Activated CD8-positive, alpha-beta memory T cell treated with anti-CD3 and anti-CD28 coated beads for 1 hour (primary cell): ENCODE measurements at places on chromosomes 7 and 10.

DNA sequence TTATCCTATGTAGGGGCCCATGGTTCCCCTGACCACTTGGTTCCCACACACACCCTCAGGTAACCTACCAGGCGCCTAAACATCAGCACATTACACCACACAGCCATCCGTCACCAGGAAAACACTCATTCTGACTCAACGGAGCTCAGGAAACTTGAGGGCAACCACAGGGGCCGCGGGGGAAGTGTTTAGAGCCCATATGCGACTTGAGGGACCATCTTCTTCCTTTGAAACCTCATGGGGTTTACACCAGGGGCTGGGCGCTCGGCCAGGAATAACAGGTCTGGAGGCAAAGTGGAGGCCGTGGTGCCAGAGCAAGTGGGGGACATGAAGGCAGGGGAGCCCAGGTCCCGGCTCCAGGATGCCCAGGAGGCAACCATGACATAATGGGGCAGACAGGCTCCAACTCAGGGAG lies 1.5 kb downstream of the STX1A start:
- peak; percentile 57 for DNase-seq

GRCh38 chr10:86411281-86411841 lies 44.8 kb upstream of the GRID1 start:
- DNase-seq: no peak

GRCh38 chr10:132593389-132593788 lies 55.8 kb downstream of the INPP5A start:
- no peak for DNase-seq

- no peak for DNase-seq
These were observed 612.6 kb upstream of the FOXK1 start for GRCh38 chr7:4069268-4070095.

- DNase-seq: no peak
These were observed 129.6 kb downstream of the TNS3 start for GRCh38 chr7:47452295-47452694.

GRCh38 chr10:51709324-51709972 lies 10.1 kb upstream of the CSTF2T start:
- no peak for DNase-seq

DNA sequence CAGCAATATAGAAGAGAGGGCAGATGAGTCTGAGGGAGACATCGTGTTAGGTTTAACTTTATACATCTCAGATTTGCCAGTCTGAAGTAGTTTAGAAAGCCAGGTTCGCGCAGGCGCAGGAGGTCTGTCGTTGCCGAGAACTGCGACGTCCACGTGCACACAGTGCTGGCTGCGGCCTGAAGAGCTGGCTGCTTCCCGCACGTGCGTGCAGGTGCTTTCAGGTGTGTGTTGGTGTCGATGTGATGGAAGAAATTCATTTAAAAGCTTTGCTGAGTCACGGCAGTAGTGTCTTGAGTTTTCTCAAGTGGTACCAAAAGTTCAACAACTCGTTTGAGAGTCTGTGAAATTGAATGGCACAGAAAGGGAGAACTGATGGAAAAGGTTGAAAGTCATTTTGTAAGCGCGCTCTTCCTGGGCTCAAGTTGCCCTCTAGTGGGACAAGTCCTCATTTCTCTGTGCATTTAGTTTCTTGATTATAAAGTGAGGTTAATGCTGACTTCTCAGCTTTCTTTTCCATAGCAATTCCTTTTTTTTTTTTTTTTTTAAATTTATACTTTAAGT lies 18.6 kb downstream of the WDR37 start:
- no peak for DNase-seq
